LNCaP clone FGC (cell line): ENCODE measurements at places on chromosomes 4 and X.

DNA sequence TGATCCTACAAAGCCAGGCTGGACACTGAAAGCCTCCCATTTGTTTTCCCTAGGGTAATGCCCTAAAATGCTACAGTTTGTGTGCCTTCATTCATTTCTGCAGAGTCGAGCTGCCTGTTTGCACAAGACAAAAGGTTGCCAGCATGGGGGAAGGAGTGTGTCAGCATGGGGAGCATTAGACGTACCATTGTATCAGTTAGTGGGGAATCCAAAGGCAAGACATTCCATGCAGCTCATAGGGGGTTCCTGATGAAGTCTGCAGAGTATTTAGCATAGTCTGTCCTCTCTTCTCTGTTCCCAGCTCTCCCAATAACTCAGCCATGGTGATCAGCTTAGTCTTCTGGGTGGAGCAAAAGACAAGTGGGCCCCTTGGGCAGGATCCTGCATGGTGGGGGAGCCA is 276.9 kb upstream of the PCDH7 start:
- DNase-seq = no peak

GRCh38 chr4:42366959-42367358 is 30.3 kb upstream of the SHISA3 start:
- DNase-seq = no peak

DNA sequence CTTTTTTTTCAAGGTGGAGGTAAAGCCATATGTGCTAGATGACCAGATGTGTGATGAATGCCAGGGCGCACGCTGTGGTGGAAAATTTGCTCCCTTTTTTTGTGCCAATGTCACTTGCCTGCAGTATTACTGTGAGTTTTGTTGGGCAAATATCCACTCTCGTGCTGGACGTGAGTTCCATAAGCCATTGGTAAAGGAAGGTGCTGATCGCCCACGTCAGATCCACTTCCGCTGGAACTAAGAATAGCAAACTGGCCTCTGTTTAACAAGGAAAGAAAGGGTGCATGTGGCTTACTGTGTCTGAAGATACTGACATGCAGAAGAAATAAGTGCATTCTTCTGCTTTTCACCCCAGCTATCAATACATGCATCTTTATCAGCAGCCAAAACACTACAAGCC is 63.9 kb downstream of the CPEB2 start:
- DNase-seq = no peak

DNA sequence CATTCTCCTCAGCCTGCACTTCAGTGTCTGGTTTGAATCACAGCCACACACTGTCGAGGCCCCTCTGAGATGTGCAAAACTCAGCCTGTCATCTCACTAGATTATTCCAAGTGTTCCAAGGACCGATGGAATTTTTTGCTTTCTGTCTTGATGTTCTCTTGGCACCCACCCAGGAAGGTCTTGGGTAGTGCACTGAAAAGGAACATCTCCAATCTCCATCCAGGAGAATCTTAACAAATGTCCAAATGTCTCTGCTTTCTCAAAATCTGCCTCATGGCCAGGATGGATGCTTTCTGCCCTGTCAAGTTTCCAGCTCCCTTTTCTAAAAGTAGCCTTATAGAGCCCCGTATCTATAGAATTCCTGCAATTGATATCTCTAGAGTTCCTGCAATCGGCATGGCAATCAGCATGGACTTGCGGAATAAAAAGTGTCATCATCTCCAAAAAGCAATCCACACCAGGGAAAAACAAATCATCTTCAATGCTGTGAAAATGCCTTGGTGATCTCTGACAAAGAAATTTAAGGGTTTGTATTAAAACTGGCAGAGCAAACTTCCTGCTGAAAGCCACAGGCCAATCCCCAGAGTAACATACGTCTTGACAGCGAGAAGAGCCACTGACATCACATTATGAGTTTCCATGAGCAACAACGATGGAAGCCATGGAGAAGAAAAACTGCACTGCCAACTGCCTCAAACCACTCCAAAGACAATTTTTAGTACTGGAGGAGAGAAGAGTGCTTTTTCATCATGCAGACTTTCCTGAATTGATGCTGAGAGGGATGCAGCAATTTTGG is 215.3 kb upstream of the FAM9B start:
- DNase-seq = no peak

- DNase-seq = no peak
Observed at GRCh38 chr4:128322311-128322710, 34.7 kb upstream of the PGRMC2 start.

GRCh38 chr4:8273450-8273849 is 3.9 kb downstream of the HTRA3 start:
- DNase-seq = no peak

GRCh38 chr4:141636771-141637460 is 533 bp downstream of the IL15 start:
- DNase-seq = no peak

GRCh38 chr4:61202638-61203435 is 2.7 kb downstream of the ADGRL3 start:
- no peak for DNase-seq
